Chondrocyte (in vitro differentiated cells): ENCODE measurements at places on chromosomes 11 and 22.

DNA sequence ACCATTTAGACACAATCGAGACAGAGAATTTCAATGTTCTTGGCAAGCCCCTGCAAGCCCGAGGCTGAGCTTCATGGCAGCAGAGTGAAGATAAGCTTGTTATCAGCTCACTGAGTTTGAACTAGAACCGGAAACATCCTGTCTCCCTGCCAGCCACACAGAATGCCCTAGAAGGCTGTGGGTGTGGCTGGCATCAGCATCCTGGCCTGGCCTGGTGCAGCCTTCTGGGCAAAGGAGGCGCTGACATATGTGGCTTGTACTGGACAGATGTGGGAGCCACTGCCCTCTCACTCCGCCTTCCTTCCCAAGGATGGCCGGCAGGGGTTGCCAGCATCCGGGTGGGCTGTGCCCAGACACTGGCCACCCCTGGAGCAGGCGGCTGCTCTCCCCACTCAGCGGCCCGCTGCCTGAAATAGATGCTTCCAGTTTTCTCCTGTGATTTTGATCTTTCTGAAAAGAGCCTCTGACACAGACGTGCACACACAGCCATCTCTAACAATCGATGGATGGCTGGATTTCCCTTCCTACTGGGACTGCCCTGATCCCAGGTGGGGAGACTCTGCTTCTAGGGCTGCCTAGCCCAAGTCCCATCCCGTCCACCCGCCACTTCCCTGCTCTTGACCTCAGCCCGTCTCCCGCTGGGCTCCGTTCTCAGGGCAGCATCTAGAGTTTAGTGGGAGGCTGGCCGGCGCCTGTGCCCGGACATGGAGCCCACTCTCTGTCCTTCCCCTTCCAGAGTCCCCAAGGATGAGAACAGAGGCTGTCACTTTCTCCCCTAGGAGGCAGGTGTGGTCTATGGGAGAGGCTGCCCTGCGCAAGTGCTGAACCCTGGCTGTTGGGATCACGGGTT lies 149.7 kb downstream of the CTTN start:
- no peak for DNase-seq

GRCh38 chr11:128189823-128190222 lies 397.5 kb downstream of the ETS1 start:
- DNase-seq: no peak

- DNase-seq: no peak
Measured at GRCh38 chr11:3946455-3947017, 91.1 kb downstream of the STIM1 start.

DNA sequence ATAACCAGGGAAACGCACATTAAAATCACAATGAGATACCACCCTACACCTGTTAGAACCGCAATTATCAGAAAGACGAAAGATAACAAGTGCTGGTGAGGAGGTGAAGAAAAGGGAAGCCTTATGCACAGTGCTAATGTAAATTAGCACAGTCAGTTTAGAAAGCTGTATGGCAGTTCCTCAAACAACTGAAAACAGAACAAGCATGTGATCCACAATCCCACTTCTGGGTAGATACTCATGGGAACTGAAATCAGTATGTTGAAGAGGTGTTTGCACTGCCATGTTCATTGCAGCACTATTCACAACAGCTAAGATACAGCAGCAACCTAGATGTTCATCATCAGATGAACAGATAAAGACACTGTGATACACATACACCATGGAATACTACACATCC lies 75.0 kb upstream of the CCND1 start:
- DNase-seq: no peak

GRCh38 chr11:68441466-68442230 lies 18.9 kb upstream of the PPP6R3 start:
- DNase-seq: no peak

DNA sequence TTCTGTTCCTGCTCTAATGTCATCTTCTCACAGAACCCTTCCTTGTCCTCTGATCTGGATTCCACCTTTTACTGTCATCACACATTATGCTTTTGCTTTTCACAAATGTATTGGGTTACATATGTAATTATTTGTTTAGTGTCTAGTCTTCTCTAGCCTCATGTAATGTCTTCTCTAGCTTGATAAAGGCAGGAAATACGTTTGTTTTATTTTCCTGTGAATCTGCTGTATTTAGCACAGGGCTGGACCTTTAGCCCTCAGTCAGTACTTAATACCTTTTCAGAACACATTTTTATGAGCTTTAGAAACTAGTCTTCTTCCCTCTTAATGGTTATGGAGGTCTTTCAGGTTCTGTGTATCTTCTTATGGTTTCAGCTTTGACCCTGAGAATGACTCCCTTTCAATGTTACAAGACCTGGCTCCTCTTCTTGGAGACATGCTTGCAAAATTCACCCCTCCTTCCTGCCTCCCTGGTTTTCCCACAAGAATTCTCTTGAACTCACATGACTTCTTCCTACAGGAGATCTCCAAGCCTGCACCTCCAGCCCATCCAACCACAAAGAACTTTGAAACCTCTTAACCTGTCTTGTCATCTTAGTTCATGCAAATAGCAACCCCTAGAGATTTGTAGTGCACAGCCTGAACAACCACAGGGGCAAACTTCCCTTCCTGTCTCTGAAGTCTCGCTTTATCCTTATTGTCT lies 132.7 kb upstream of the DDI1 start:
- no peak for DNase-seq

- peak; percentile 75 for DNase-seq
Measured at GRCh38 chr11:2518111-2518982, 73.5 kb downstream of the KCNQ1 start.

GRCh38 chr11:1839204-1839923 lies 583 bp downstream of the TNNI2 start:
- no peak for DNase-seq

DNA sequence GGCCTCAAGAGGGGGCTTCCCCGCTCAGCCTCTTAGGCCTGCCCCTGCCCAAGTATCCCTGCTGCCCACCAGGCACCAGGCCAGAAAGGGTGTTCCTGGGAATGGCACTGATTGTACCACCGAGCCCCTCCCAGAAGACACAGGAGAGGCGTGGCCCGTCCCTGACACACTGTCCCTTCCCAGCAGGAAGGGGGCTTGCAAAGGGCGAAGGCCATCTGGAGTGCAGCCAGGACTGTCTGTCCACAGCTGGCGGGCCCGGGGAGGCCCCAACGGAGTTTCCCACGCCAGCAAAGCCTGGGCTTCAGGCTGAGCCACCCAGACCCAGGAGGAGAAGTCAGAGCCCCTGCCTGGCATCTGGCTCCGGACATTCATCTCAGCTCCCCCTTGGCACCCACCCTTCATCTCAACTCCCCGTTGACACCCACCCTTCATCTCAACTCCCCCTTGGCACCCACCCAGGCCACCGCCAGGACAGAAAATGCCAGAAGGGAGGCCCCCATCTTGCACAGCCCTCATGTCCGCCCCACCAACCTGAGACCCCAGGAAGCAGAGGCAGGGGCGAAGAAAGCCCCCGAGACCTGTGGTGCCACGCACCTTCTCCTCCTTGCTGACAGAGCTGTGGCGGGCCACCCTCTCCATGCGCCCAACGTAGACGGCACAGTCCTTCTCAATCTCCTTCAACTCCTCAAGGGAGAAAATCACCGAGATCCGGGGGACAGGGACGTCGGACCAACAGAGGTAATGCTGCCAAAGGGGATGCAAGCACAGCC lies 19.4 kb downstream of the TUBGCP6 start:
- DNase-seq: no peak

GRCh38 chr11:116731097-116731761 lies 41.6 kb downstream of the BUD13 start:
- no peak for DNase-seq

DNA sequence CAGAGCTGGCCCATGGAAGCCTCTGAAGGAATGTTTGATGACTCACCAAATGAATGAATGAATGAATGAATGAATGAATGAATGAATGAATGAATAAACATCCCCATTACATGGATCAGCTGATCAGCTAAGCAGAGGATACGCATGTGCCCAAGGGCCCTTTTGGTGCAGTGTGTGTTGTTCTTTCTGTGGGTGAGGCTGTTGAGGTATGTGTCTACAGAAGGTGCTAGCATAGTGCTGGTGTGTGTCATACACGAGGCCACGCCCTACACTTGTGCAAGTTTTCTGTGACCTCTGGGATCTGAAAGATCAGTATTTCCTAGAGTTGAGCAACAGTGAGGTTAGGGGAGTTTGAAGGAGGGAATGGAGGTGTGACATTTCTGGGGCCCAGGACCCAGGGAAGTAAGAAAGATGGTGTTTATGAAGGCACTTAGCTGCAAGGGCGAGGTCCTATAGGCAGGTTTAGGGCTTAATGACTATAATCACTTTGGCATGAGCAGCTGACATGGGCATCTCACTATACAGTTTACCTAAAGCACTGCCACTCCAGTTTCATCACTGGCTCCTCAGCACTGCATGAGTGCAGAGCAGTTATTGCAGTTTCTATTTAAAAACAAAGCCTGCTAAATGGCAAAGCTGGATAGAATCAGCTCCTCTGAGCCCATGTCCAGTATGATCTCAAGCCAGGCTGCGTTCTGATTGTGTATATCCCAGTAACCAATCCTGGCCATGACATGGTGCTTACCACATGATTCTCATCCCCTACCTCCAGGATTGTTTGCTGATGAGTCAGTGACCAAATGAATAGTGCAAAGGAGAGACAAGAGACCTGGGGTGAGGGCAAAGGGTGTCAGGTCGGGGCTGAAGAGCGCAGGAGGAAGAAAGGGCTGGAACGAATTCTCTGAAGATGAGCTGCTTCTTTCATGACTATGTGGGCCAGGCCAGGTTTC lies 36.4 kb upstream of the E2F8 start:
- no peak for DNase-seq

DNA sequence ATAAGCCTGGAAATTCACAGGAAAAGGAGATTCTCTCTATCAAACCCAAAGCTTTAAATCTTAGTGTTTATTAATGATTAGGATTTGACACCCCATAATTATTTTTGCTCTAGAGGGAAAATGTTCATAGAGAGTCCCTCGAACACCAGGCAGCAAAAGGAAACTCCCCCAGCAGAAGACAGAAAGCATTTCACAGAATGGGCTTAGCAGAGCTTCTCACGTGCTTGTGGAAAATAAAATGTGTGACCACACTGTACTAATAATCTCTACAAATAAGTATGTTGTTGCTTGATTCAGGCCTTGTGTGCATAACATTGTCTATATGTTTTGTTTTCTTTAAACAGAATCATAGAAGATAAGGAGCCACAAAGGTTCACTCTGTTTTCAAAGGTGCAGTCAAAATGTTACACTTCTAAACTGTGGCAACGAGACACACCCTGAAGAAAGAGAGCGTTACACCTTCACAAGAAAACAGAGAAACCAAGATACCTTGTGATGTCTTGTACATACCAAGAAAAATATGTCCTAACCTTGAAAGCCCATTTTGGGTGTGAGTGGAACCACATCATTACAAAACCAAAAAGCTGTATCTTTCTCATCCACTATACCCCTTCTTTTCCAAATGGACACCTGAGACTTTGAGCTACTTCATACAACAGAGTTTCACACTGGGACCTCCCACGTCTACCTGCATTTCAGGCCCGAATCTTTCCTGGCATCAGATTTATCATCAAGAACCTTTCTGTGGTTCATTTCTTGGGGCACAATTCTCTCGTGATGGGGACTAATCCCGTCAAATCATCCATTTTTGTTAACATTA lies 282.5 kb downstream of the ETS1 start:
- no peak for DNase-seq

DNA sequence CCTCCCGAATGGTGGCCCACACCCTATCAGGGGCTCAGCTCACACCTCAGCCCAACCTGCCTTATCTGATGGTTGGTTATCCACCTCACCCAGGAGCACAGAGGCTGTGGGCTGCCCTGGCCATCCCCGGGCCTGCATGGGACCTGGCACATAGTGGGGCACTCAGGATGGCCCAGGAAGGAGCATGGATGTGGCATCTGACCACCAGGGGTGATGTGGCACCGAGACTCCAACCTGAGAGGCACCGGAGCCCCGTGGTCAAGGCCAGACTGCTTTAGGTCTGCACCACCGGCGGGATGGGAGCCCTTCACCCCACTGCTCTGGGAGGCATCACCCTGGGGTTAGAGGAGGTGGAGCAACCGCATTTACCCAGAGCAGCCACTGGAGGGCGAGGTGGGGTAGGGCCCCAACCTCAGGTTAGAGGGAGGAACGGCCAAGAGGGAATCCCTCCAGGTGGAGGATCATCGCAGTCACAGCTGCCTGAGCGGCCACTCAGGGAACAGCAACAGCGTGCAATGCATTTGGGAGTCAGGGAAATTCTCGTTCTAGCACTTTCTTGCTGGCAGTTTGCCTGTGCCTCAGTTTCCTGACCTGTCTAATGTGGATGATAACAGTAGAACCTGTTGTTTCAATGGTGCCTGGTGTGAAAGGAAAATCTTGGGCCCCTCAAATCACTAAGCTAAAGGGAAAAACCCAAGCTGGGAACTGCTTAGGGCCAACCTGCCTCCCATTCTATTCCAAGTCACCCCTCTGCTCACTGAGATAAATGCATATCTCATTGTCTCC lies 52.9 kb upstream of the CARS1 start:
- DNase-seq: no peak

DNA sequence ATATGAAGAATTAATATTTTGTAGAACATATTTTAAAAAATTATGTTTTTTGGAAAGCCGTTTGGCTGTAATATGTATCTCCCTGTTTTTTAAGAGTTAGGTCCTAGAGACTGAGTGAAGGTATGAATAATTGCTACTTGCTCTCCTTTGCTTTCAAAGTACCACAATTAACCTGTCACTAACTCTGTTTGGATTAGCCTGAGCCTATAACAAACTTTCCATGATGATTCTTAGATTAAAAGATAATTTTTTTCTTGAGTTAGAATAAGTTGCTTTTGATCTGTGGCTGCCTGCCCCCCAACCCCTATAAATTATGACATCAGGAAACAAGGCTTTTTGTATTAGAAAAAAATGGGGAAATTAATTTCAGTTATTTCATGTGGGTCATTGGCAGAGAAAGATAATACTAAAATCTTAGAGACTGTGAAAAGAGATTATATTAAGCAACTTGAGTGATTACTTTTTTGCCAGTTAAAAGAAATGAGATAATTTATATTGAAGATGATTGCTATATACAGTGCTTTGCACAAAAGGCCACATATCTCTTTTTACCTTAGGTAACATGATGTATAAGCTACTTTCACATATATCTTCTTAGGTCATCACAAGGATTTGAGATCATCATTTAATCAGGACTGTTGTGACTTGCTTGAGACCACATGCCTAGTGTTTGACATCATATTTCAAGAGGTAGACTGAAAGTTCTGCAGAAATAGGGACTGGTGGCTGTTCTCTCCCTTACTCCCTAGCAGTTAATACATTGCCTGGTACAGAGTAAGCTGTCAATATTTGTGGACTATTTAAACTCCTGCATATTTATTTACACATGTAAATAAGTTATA lies 9.6 kb downstream of the MTMR3 start:
- DNase-seq: no peak
